Activated CD8-positive, alpha-beta memory T cell treated with anti-CD3 and anti-CD28 coated beads for 24 hours (primary cell): ENCODE measurements at places on chromosomes 5 and 9.

- no peak for DNase-seq
These were observed 133.5 kb downstream of the MED27 start for GRCh38 chr9:131946180-131946579.

- no peak for DNase-seq
These were observed 85.2 kb upstream of the CDH12 start for GRCh38 chr5:22938362-22938761.

- no peak for DNase-seq
These were observed 58.1 kb downstream of the GOLPH3 start for GRCh38 chr5:32115985-32116384.

GRCh38 chr5:152107220-152107619, 182.6 kb upstream of the GLRA1 start:
- no peak for DNase-seq

- DNase-seq, result no peak
These were observed 81.6 kb downstream of the PLPP1 start for GRCh38 chr5:55453211-55453610.
